ENCODE measurements at places on chromosomes 3 and 15.

DNA sequence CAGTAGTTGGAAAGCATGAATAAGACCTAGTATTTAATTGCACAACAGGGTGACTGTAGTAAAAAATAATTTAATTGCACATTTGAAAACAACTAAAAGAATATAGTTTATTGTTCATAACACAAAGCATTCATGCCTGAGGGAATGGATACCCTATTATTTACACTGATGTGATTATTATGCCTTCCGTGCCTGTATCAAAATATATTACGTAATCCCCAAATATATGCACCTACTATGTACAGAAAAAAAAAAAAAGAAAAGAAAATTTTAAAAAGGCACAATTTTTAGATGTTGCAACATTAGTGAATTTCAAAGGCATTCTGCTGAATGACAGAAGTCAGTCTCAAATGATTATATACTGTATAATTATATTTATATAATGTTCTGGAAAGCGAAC is 647.2 kb upstream of the BCHE start:
- no peak for DNase-seq

DNA sequence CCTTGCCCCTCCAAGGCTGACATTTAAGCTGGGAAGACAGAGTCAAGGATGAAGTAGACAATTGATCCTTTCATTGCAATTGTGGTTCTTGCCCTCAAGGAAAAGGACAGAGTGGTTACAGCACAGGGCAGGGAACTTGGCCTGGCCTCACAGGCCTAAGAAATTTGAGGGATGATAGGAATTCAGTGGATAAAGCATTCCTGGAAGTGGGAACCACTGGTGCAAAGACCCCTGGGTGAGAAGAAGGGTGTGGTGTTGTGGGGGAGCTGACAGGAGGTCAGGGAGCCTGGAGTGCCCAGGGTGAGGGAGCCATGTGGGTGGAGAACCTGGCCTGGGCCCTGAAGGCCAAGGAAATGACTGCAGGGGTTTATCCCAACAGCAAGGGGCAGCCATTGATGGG is 287.4 kb downstream of the UACA start:
- no peak for DNase-seq

- DNase-seq = peak; percentile 8
Measured at GRCh38 chr3:195257454-195258448, 13.2 kb downstream of the XXYLT1 start.

- DNase-seq = no peak
Measured at GRCh38 chr3:122392868-122393844, 9.2 kb downstream of the FAM162A start.

- no peak for DNase-seq
Measured at GRCh38 chr3:35141406-35141805, 497.9 kb upstream of the ARPP21 start.

GRCh38 chr3:106685745-106686144 is 691.5 kb upstream of the CCDC54 start:
- no peak for DNase-seq

DNA sequence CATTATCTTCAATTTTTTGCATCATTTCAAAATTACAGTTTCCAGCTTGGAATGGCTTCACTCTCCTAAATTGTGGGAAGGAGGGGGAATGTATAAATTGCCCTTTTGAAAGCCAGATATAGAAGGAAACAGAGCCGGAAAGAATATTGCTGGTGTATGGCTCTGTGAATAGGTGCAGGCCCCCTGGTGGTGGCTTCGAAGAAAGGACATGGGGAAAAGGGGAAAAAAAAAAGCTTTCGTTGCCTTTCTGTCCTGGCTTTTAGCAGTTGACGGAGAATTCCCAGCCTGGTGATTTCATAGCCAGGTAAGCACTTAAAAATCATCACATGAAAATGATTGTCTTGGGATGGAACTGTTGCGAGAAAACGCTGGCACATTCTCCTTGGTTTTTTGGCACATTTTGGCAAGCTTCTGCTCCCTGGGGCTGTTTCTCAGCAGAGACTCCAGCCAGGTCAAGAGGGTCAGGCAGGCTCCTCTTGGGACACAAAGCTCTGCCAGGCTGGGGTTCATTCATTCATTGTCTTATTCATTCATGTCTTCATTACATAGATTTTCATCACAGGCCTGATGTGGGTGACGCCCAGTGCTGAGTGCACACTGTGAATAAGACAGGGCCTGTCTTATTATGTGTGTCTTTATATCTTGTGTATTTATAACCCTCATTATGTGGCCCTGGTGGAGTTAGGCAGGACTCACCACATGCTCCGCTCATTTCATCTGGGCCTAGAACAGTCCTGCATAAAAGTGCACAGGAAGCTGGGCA is 300.0 kb upstream of the TPM1 start:
- no peak for DNase-seq

- DNase-seq = no peak
Measured at GRCh38 chr3:77326586-77326985, 286.7 kb downstream of the ROBO2 start.

DNA sequence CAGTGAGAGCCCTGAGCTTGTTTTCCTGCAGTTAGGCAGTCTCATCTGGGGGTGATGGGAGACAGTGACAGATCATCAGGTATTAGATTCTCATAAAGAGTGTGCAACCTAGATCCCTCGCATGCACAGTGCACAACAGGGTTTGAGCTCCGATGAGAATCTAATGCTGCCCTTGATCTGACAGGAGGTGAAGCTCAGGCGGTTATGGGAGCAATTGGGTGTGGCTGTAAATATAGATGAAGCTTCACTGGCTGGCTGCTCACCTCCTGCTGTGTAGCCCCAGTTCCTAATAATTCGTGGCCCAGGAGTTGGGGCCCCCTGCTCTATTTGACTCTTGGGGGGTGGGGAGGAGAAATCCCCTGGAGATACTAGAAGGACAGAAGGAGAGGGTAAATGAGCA is 309.4 kb upstream of the STT3B start:
- no peak for DNase-seq

DNA sequence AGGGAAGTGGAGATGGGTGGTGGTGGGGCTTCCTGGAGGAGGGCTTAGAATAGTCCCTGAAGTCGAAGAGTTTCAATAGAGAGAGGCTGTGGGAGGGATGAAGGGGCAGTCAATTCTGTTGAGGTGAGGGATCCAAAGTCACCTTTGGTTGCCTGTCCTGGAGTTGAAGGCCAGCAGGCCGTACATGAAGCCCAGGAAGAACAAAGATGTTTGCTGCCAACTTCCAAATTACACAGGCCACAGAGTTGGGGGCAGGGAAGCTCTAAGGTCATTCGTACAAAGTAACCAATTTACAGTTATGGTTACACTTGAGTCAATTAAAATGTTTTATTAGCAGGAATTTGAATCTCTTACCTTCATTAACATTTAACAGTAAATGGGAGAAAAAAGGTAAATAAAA is 77.9 kb downstream of the FOXB1 start:
- DNase-seq = no peak

GRCh38 chr3:22156868-22157267 is 405.9 kb upstream of the ZNF385D start:
- no peak for DNase-seq

DNA sequence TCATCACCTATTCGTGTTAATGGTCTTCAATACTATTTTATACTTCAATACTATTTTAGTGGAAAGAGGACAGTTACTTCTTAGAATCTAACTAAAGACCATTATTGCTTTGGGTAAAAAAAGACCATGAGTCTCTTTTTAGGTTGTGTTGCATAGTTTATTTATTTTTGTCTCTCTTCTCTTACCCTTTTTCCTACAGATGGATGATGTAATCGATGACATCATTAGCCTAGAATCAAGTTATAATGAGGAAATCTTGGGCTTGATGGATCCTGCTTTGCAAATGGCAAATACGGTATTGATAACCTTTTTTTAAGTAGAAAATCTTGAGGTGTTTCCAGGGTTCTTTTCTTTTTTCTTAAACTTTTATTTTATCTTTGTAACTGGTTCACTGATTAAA is 58.5 kb upstream of the SAMMSON start:
- DNase-seq = no peak

- DNase-seq = no peak
Measured at GRCh38 chr15:31605467-31605931, 278.9 kb downstream of the KLF13 start.

GRCh38 chr15:85976986-85977385 is 102.7 kb upstream of the AGBL1 start:
- no peak for DNase-seq

- DNase-seq = no peak
Measured at GRCh38 chr3:143081844-143082778, 37.5 kb upstream of the CHST2 start.

- DNase-seq = no peak
Measured at GRCh38 chr3:151329363-151329762, at the start of gene P2RY13. Gene P2RY13, minus strand, starts transcription at chr3:151329549. Its CDS starts 21 bp downstream, at chr3:151329528.

DNA sequence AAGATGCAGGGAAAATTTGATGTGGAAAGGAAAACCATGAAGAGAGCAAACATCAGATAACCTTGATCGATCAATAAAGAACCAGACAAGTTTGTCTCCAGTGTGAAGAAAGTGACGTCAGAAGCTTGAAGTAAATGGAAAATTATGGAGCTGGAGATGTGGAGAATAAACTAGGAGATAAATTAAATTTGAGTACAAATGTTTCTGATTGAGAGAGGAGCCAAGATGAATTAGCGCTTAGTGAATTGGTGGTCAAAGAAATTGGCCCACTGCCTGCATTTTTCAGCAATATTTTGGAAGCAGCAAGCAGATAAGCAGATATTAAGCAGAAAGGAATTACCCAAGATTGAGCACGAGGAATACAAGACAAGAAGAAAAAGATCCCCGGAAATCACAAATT is 567.3 kb upstream of the ZNF385D start:
- DNase-seq = no peak

GRCh38 chr3:133995264-133995663 is 34.5 kb downstream of the SLCO2A1 start:
- DNase-seq = no peak

DNA sequence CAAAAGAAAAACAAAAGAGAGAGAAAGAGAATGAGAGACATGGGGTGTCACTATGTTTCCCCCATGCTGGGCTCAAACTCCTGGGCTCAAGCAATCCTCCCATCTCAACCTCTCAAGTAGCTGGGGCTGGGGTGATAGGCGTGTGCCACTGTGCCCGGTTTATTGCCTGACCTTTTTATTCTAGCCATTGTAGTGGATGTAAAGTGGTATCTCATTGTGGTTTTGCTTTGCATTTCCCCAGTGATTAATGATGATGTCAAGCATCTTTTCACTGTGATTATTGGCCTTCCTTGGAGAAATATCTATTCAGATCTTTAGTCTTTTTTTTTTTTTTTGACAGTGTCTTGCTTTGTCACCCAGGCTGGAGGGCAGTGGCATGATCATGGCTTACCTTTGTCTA is 37.7 kb upstream of the GK5 start:
- DNase-seq = no peak

DNA sequence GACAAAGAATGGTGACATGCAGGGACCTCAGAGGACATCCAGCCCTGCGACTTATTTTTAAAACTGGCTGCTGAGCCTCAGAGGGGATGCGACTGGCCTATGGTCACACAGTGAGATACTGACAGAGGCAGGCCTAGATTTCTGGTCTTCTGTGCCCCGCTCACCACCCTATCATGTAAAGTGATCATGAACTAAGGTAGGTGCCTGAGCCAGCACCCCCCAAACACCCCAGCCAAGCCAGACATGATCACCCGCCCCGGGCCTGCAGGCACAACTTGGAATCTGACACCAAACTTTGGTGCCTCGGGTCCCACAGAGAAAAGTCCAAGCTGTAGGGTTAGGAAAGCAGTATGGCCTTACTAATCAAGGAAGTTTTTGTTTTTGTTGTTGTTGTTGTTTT is 33.9 kb upstream of the HHATL start:
- no peak for DNase-seq

GRCh38 chr3:34312684-34313083 is 514.3 kb downstream of the PDCD6IP start:
- no peak for DNase-seq

GRCh38 chr15:41894791-41895463 is 1.1 kb upstream of the SPTBN5 start:
- DNase-seq = peak; percentile 76

DNA sequence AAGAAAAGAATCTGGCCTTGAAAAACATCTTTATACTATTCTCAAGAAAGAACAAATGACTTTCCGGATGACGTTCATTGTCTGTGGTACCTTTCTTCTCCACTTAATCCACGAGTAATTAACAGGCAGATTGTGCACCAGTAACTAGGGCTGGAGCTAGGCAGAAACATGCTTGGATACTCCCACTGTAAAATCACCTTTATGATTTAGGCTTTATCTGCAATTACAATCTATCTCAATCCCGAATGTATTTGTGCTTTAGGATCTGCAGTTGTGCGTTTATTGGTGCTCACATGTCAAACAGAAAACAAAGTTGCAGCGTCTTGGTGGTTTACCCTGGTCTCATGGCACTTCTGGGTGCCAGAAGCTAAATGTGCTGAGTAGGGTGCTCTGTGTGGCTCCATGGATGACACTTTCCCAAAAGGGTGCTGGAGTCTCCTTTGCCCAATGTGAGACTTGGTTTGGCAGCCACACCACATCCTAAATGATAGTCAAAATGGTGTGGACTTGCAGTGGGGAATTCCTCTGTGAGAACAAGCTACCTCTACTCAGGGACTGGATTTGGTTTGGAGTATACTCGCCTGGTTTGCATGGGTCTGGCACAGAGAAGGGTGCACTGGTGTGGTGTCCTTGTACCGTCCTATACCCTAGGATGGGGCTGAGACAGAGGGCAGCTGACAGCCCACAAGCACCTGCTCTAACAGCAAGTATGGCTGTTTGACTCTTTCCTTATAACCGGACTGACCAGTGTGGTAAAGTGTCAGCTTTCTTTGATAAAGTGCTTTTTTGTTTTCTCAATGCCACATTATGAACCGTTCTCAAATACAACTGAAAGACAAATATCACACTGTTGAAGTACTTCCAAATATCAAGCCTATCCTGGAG is 7.7 kb downstream of the SERP1 start:
- DNase-seq = no peak

DNA sequence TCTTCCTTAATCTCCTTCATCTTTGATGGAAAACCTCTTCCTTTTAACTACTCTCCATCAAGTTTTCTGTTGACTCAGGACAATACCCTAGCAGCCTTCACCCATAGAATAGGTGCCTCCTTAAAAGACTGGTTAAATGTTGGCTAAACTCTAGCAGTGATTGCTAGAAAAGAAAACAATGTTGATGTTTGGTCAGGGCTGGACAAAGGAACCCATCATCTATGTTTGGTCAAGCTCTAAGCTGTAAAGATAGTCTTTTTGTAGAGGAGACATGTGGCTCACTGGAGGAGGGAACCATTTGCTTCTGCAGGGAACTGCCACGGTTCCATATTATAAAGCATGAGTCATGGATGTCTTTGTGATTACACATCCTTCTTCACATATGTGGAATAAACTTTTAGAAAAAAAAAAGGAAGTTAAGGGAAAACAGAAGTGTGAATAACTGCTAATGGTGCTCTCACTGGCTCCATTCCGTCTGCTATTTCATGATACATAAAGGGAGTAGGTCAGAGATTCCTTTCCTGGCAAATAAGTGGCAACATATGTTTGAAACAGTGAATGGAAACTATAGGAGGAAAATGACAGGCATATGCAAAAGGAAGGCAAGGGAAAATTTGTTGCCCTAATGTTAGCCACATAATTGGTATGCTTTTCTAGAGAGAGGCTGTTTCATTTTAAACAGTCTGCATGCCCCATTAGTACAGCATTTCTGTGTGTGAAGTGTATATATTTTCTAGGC is 78.2 kb downstream of the CMSS1 start:
- no peak for DNase-seq

- DNase-seq = no peak
Measured at GRCh38 chr3:194125442-194125841, 10.5 kb upstream of the HES1 start.

Measured in activated T-helper 2 cell treated with anti-CD3 and anti-CD28 coated beads, Interferon-gamma antibody, Interleukin-2, Interleukin-4, amounts not matched to agents 10 μg/mL and 5 μg/mL and 100 μg/mL, durations not matched to agents 14 hours and 24 hours and 36 hours (primary cell).